ENCODE measurements at places on chromosomes 16 and 17.
A peak's percentile ranks its signal among the peaks of the same experiment; 100 is the strongest.

GRCh38 chr16:23837553-23838308 is 1.9 kb downstream of the PRKCB start:
- no peak for DNase-seq

DNA sequence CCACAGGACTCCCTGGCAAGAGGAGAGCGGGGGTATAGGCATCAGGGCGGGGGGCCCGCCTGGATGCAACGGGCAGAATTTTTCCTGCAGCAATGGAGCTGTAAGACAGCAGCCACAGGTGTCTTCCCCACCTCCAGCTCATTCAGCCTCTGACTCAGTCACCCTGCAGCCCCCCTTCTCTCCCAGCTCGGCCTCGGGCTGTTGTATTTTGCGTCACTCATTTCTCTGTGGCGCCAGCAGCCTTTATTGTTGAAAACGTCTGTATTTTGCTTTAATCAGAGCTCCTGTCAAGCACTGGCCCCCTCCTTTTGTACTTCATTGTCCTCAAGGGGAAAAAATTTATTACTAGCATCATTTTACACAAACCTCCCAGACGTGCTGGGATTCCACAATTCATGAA is 117.7 kb downstream of the WSCD1 start:
- no peak for DNase-seq

GRCh38 chr16:69338557-69339288 is 641 bp downstream of the COG8 start:
- no peak for DNase-seq

DNA sequence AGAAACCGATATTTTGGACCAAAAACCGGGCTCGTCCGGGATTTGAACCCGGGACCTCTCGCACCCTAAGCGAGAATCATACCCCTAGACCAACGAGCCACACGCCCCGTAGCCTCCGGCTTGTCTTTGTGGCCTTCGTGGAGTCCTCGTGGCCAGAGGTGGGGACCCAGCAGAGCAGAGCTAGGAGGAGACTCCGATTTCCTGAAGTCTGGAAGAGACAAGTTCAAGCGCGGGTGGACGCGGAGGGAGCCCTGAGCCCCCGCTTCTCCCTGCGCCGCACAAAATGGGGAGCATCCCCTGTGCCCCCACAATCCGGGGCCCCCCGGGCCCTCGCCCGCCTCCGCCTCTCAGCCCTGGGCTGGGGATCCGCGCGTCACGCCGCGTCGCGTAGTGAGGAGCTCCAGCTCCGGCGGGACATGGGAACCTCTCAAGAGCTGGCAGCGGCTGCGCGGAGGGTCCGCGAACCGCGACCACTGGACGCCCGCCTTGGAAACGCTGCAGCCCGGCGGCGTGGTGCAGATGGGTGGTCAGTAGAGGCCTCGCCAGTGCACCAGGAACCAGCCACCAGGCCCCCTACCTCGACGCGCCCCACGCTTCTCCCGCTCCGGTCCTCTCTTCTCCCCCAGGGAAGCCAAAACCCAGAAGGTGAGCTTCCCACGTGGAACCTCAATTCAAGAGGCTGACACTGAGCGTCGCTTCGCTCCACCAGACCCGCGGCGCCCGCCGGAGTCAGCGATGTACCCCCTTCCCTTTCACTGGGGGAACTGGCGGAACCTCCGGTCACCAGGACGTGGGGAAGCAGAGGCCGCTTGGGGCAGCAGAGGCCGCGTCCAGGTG is 5.2 kb upstream of the OR1F1 start:
- peak; percentile 40 for DNase-seq

DNA sequence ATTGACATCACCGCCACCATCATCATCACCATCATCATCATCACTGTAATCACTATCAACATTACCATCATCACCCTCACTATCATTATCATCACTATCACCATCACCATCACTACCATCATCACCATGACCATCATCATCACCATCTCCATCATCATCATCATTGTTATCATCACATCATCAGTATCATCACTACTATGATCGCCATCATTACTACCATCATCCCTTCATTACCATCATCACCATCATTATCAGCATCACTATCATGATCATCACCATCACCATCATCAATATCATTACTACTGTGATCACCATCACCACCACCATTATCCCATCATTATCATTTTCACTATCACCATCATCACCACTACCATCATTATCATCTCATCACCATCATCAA is 368.3 kb downstream of the SEC14L1 start:
- DNase-seq = no peak

- DNase-seq = no peak
Observed at GRCh38 chr16:2022723-2023091, 3.1 kb downstream of the NPW start.

GRCh38 chr16:10154389-10154788 is 27.8 kb downstream of the GRIN2A start:
- DNase-seq = no peak

- DNase-seq = no peak
Observed at GRCh38 chr17:79410681-79411080, 200.2 kb downstream of the RBFOX3 start.

- DNase-seq = no peak
Observed at GRCh38 chr16:58264961-58265479, 29.8 kb downstream of the PRSS54 start.

DNA sequence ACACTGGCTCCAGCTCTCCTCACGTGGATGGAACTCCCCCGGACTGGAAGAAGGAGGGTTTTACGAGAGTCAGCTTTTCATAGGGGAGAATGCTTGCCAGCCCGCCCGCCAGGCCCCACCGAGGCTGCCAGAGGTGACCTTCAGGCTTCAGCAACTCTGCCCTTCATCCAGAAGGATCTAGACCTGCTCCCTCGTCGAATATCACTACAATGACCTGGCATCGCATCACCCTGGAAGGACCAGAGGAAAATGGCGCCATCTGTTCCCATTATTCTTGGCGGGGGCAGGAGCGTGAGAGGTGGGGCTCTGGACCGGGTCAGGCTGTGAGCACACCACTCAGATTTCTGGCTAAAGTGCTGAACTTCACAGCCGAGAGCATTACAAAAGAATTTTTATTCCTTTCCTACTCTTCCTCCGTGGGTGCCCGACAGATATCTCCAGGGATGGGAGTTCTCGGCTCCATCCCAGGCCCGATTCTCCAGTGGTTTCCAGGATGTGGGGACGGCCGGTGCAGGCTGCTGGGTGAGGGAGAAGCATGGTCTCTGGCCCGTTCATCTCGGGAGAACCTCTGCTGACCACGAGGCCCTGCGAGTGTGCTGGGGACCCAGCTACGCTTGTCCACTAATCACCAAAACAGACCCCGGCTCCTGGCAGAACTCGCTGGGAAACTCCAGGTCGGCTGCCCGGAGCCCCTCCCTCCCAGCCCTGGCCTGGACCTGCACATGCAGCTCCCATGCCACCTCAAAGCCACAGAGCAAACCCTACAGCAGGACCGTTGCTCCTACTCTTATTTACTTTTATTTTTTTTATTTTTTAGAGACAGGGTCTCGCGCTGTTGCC is 36.8 kb upstream of the ZNF469 start:
- no peak for DNase-seq

DNA sequence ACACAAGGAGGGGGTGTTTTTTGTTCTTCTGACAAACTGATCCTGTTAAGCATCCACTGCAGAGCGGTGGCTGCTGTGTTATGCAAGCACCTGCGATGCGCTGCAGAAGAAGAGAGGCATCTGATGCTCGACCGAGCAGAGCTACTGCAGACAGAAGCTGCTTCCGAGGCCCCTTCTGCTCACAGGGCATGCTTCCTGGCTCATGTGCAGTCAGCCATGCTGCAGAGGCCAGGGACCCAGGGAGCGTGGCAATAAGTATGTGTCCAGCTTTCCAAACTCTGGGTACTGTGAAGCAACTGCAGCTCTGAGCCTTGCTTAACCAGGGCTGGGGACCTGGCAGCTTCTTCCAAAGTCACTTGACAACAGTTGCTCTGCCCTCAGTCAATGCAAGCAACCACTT is 448.6 kb upstream of the RBFOX1 start:
- DNase-seq = no peak

DNA sequence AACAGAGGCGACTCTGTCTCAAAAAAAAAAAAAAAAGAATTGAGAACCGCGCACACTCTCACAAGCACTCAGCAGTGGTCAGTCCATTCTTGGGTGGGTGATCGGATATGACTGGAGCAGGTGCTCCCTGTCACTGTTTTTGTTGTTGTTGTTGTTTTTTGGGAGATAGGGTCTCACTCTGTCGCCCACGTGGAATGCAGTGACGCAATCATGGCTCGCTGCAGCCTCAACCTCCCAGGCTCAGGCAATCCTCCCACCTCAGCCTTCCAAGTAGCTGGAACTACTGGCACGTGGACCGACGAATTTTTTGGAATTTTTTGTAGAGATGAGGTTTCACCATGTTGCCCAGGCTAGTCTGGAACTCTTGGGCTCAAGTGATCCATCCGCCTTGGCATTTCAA is 30.0 kb downstream of the RAB11FIP3 start:
- no peak for DNase-seq

GRCh38 chr17:82262344-82262743 is 11.2 kb downstream of the CSNK1D start:
- DNase-seq = no peak

DNA sequence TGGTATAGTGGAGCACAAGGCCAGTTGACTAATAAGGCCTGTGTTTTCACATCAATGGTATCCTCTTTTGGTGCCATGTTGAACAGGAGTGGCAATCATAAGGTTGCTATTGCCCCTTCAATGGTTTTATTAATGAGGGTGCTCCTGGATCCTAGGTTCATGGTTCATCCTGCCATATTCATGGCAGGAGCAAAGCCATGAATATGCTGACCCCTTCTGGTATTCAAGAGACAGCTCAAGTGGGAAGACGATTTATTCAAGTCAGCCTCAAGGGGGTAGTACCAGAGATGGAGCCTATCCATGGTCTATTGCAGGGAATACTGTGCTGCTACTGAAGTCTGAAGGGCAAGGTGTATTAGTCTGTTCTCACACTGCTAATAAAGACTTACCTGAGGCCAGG is 2.6 kb downstream of the ABCA9 start:
- DNase-seq = no peak

GRCh38 chr17:41284043-41284442 is 8.5 kb downstream of the KRTAP9-7 start:
- no peak for DNase-seq

GRCh38 chr17:48751172-48751571 is 22.6 kb upstream of the HOXB13 start:
- DNase-seq = no peak

- no peak for DNase-seq
Observed at GRCh38 chr16:28567292-28567691, 13.6 kb downstream of the SGF29 start.

- DNase-seq = no peak
Observed at GRCh38 chr17:35736236-35736635, 4.8 kb downstream of the RASL10B start.

- no peak for DNase-seq
Observed at GRCh38 chr17:55709984-55710383, 12.7 kb downstream of the TMEM100 start.

DNA sequence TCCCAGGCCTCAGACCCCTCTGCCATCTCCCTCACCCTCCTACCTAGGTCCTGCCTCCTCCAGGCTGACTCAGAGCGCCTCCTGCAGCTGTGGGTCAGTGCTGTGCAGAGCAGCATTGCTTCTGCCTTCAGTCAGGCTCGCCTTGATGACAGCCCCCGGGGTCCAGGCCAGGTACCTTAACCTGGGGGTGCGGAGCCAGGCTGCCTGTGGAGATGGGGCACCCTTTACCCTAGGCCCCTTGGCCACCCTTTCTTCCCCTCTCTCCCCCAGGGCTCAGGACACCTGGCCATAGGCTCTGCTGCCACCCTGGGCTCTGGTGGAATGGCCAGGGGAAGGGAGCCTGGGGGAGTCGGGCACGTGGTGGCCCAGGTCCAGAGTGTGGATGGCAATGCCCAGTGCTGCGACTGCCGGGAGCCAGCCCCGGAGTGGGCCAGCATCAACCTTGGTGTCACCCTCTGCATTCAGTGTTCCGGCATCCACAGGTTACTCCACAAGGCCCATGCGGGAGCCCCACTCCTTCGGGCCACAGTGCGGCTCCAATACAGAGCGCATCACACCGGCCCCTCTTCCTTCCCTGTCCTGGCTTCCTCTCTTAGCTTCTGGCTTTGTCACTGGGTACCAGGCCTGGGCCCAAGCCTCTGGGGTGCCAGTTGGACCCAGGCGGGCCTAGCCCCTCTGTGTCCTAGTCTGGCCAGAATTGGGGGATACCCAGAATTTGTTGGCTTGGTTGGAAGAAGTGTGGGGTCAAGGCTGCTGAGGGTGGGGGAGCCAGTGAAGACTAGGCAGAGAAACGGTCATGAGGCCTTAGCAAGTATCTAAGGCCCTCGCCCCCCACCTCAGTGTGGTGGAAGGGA is 5.0 kb upstream of the KCTD11 start:
- no peak for DNase-seq

- no peak for DNase-seq
Observed at GRCh38 chr16:31537362-31538242, 9.9 kb downstream of the AHSP start.

DNA sequence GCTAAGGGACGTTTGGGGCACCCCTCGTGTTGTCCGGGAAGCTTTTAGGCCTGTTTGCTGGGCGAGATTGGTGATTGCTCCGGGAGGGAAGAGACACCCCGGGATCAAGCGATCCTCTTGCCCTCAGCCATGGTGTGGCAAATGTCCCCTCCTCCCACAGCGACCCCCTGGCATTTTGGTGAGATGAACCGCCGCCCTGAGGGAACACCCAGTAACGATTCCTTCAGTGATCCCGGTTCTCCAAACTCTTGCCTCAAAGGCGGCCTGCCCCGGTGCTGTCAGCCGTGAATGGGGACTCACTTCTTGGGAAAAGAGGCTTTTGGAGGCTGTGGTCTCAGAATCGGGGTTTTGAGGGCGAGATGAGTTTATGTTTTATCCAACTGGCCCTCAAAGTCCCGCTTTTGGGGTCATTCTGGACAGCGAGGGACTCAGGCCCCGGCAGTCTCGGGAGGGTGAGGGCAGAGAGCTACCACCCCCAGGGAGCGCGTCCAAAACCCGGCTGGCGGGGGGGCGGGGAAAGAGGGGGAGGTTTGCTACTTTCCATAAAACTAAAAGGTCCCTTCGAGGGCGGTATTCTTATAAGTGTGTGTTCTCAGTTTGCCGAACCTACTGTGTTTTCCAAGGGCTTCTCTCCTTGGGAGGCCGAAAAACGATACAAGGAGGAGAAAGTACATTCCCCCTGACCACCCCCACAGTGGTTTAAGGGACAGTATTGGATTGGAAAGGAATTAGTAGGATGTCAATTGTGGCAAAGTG is 232.7 kb downstream of the MRTFB start:
- no peak for DNase-seq

- DNase-seq = no peak
Observed at GRCh38 chr17:82894389-82894788, 54.6 kb upstream of the ZNF750 start.

DNA sequence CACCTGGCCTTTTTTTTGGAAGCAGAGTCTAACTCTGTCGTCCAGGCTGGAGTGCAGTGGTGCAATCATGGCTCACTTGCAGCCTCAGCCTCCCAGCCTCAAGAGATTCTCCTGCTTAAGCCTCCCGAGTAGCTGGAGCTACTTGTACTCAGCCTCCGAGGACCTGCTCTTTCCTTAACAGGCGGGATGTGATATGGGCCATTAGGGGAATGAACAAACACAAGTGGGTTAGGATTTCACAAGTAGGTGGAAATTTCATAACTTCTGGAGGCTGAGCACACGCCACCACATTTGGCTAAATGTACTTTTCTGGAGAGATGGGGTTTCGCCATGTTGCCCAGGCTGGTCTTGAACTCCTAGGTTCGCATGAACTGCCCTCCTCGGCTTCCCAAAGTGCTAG is 4.1 kb downstream of the PAM16 start:
- no peak for DNase-seq
